Hepatocyte (in vitro differentiated cells): ENCODE measurements at places on chromosomes 11 and 22. TPM values are rescaled to one million over a fixed set of nuclear protein-coding genes. Genes with fewer than 3 reads are reported as not detected.

- no peaks in the 10 kb centered on the region for H3K4me1 ChIP-seq
- DNase-seq, result no peak
- H3K4me3 ChIP-seq, result no peak overlapping the region
- no peak overlapping the region for H3K27ac ChIP-seq
- no peaks in the 10 kb centered on the region for H3K27me3 ChIP-seq
These were observed 8.0 kb upstream of the PMM1 start for GRCh38 chr22:41597635-41597953.

DNA sequence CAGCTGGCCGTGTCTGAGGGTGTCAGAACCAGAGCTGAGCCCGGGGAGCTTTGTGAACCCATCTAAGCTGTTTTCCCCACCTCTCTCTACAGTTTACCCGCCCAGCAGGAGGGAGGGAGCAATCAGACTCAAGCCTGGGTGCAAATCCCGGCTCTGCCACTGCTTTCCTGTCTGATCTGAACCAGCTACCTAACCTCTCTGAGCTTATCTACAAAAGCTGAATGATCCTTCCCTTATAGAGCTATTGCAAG, 252 bp downstream of the APOL2 start:
- H3K27ac ChIP-seq, result peak overlapping the region; percentile 89
- peaks cover 18% of the 10 kb centered on the region for H3K4me1 ChIP-seq
- H3K36me3 ChIP-seq, result no peaks in the 10 kb centered on the region
- H3K27me3 ChIP-seq, result no peaks in the 10 kb centered on the region
- no peak for DNase-seq

DNA sequence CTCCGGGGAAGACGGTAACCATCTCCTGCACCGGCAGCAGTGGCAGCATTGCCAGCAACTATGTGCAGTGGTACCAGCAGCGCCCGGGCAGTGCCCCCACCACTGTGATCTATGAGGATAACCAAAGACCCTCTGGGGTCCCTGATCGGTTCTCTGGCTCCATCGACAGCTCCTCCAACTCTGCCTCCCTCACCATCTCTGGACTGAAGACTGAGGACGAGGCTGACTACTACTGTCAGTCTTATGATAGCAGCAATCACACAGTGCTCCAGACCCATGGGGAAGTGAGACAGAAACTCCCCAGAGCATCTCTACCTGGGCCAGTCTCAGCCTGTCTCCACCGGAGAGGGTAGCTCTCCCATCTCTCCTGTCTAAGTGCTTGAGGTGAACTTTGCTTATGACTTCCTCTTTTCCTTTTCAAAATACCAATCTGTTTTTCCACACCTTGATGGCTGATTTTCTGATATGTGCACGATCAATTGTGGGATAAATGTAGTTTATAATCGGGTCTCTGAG, 48.5 kb upstream of the VPREB1 start:
- no peak for DNase-seq
- H3K27ac ChIP-seq, result no peak overlapping the region
- no peak overlapping the region for H3K4me3 ChIP-seq

- H3K27ac ChIP-seq, result no peak overlapping the region
- no peaks in the 10 kb centered on the region for H3K27me3 ChIP-seq
- no peak for DNase-seq
These were observed 77.9 kb upstream of the ANO1 start for GRCh38 chr11:70000228-70000627.

DNA sequence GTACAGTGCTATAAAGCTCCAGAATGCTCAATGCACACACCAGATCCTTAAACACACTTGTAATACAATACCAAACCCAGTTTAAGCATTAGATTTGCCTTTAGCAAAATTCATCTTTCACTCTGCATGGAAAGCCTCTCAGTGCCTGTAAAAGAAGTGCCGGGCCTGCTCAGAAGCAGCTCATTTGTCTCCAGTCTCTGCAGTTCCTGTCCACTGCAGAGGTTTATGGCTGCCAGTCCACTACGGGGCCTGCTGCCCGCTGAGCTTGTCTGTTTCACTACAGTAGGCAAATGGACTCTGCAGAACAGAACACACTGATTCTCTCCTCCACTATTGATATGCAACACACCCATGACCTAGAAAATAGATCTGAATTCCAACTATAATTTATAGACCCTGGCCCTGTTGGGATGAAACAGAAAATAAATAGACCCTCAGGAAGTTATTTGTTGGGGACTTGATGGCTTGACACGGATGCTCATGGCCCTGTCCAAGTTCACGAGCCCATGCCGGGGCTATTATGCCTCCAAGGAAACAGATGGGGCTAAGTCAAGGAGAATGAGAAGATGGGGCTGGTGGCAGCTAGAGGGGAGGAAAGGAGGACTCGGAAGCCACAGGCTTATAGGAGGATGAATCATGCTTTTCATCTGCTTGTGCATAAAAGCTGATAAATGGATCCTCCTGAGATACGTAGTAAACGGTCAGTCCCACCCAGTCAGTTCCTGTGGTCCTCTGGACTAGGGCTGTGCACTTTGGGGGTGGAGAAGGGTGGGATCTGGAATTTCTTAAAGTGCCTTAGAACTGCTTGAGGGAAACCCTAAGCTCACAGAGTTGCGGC, 416.8 kb upstream of the TENM4 start:
- no peaks in the 10 kb centered on the region for H3K36me3 ChIP-seq
- H3K27me3 ChIP-seq, result no peaks in the 10 kb centered on the region
- H3K4me1 ChIP-seq, result no peaks in the 10 kb centered on the region

GRCh38 chr11:57497303-57498247, 17.9 kb downstream of the SLC43A1 start:
- DNase-seq, result peak; percentile 49
- H3K4me1 ChIP-seq, result peaks cover 31% of the 10 kb centered on the region

DNA sequence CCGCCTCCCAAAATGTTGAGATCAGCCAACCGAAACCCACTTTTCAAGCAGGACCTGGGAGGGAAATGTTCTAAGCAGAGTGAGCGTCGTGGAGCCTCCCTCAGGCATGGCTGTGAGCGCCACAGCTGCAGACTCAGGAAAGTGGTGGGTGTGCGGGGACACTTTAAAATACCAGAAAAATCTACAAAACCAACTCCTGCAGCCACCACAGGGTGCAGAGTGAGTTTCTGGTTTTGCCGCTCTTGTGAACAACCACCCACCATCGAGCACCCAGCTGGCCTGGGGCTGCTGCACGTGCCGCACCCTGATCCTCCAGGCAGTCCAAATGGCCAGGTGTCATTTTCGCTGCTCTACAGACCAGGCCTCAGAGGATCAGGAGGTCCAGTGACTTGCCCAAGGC, 46.9 kb downstream of the CELSR1 start:
- no peak overlapping the region for H3K27ac ChIP-seq
- no peak for DNase-seq
- H3K36me3 ChIP-seq, result no peaks in the 10 kb centered on the region
- H3K4me3 ChIP-seq, result no peak overlapping the region

GRCh38 chr11:4181782-4182721, 87.5 kb downstream of the RRM1 start:
- no peak overlapping the region for H3K27ac ChIP-seq
- no peaks in the 10 kb centered on the region for H3K4me1 ChIP-seq
- DNase-seq, result peak; percentile 85
- H3K27me3 ChIP-seq, result no peaks in the 10 kb centered on the region
- H3K4me3 ChIP-seq, result no peak overlapping the region

GRCh38 chr11:35106595-35106994, 32.4 kb upstream of the CD44 start:
- no peaks in the 10 kb centered on the region for H3K4me1 ChIP-seq
- H3K4me3 ChIP-seq, result no peak overlapping the region

DNA sequence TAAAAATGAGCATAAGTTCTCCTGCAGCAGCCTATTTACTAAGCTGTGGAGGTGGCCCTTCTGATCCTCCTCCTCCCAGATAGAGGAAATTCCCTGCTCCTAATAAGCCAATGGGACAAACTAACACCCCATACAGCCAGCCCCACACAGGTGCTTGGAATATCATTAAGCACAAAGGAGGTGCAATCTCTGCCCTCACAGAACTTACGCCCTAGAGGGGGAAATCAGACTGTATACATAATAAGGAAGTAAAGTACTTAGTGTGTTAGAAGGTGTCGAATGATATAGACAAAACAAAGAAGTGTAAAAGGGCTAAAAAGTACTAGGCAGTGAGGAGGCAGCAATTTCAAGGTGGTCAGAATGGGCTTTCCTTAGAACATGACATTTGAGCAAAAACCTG, 5.8 kb downstream of the MS4A12 start:
- H3K27me3 ChIP-seq, result no peaks in the 10 kb centered on the region
- no peak for DNase-seq
- H3K36me3 ChIP-seq, result no peaks in the 10 kb centered on the region
- no peaks in the 10 kb centered on the region for H3K4me1 ChIP-seq
- no peak overlapping the region for H3K27ac ChIP-seq

DNA sequence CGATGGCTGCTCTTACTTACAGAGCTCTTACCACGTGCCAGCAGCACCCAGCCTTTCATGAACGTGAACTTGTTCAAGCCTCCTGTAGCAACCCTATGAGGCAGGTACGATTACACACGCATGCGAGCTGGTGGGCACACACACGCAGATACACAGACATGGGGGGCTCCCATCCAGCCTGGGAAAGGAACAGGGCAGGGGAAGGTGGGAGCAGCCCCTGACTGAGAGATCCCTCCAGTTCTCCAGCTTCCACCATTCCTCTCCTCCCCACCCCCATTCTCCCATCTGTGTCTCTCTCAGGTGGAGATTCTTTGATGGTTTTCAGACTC, 37.6 kb upstream of the WNT11 start:
- no peak overlapping the region for H3K4me3 ChIP-seq
- H3K4me1 ChIP-seq, result peaks cover 8% of the 10 kb centered on the region
- no peak for DNase-seq
- H3K27me3 ChIP-seq, result no peaks in the 10 kb centered on the region
- H3K27ac ChIP-seq, result no peak overlapping the region

DNA sequence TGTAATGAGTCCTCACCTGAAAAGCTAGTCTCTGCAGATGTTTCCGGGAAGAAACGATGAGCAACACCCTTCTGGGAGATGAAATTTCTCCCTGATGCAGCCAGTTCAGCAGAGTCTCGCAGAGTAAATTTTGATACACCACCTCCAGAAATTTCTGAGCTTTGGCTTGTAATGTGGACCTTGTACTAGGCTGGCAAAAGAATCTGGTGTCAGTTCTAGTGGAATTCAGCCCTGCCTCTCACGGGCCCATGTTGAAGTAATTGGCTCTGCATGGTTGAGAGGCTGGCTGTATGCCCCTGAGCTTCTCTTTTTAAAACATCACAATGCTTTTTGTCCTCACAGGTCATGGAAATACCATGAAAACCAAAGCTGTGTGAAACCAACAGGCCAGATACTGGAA, at the start of gene GLYAT:
Gene GLYAT, minus strand, starts transcription at position 125 of the 400 bp plus-strand sequence. CDS start 7,447 bp downstream, outside the sequence.
- no peak within 1 kb of the TSS for H3K27ac ChIP-seq
- H3K27me3 ChIP-seq, result no peaks in the 10 kb centered on the region
- DNase-seq, result no peak
- no peaks in the 10 kb centered on the region for H3K4me1 ChIP-seq
- no peak within 1 kb of the TSS for H3K4me3 ChIP-seq

- no peaks in the 10 kb centered on the region for H3K36me3 ChIP-seq
- no peak overlapping the region for H3K4me3 ChIP-seq
- peak; percentile 49 for DNase-seq
- peak overlapping the region; percentile 66 for H3K27ac ChIP-seq
- no peaks in the 10 kb centered on the region for H3K27me3 ChIP-seq
- peaks cover 19% of the 10 kb centered on the region for H3K4me1 ChIP-seq
These were observed 7.7 kb downstream of the SLC25A18 start for GRCh38 chr22:17570851-17571631.

DNA sequence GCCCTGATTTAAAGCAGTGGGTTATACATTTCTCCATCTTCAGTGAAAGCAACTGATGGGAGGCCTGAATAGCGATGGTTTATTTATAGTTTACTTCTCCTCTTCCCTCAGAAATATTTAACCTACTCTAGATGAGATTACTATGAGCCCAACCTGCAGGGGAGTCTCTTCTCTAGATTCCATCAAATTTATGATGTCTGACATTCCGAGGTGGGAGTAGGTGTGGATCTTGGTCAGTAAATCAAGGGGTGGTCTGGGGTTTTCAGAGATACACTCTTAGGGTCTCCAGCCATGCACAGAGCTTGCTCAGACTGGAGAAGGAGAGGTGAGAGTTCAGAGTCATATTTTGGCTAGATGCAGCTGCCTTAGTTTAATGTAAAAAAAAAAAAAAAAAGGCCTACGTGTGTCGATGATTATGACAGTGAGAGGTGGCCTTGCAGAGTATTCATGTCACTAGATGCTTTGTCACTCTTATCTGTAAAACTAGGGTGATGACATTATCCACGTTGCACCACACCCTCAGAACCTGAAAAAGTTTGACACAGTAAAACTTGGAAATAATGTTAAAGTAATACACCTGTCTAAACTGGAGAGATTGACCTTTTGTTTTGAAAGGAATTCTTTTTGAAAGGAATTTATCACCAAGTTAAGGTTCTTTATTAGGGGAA, 81.2 kb downstream of the EXT2 start:
- DNase-seq, result no peak
- H3K4me3 ChIP-seq, result no peak overlapping the region
- no peak overlapping the region for H3K27ac ChIP-seq

The CTSF gene
- 0.60 and 0.64 TPM in 2 replicates for total RNA-seq

The CSF2RB gene
- 0.28 and 0.83 TPM in 2 replicates for total RNA-seq

The IGF2 gene
- 1,323 and 1,507 TPM in 2 replicates for total RNA-seq

The MUC6 gene
- total RNA-seq, result not detected in 2 replicates
